ENCODE measurements at places on chromosomes 11 and 22.

DNA sequence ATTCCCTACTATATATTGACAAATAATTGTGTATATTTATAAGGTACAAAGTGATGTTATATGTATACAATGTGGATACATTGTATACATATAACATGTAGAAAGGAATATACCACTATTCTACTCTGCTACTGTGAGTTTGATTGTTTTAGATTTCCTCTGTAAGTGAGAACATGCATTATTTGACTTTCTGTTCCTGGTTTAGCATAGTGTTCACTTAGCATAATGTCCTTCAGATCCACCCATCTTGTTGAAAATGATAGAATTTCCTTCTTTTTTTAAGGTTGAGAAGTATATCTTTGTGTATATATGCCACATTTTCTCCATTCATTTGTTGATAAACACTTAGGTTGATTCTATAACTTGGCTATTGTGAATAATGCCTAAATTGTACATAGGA, 140.8 kb upstream of the BDNF start:
- H3K4me1 ChIP-seq = no peaks in the 10 kb centered on the region
- H3K27ac ChIP-seq = no peak overlapping the region
- DNase-seq = no peak
- no peaks in the 10 kb centered on the region for H3K27me3 ChIP-seq
- no peak overlapping the region for H3K4me3 ChIP-seq

DNA sequence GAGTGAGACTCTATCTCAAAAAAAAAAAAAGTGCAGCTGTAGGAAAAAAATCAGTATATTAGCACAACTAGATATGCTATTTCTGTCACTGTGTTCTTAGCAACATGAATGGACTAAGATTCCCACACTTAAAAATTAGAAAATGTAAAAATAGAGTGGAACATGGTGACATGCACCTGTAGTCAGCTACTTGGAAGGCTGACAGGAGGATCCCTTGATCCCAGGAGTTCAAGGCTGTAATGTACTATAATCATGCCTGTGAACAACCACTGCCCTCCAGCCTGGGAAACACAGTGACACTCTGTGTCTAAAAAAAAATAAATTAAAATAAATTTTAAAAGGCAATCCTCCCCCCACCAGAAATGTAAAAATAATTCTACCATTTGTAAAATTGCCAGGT, 29.8 kb downstream of the PICALM start:
- H3K27me3 ChIP-seq = no peaks in the 10 kb centered on the region
- no peaks in the 10 kb centered on the region for H3K36me3 ChIP-seq
- DNase-seq = no peak
- H3K4me1 ChIP-seq = peaks cover 26% of the 10 kb centered on the region

DNA sequence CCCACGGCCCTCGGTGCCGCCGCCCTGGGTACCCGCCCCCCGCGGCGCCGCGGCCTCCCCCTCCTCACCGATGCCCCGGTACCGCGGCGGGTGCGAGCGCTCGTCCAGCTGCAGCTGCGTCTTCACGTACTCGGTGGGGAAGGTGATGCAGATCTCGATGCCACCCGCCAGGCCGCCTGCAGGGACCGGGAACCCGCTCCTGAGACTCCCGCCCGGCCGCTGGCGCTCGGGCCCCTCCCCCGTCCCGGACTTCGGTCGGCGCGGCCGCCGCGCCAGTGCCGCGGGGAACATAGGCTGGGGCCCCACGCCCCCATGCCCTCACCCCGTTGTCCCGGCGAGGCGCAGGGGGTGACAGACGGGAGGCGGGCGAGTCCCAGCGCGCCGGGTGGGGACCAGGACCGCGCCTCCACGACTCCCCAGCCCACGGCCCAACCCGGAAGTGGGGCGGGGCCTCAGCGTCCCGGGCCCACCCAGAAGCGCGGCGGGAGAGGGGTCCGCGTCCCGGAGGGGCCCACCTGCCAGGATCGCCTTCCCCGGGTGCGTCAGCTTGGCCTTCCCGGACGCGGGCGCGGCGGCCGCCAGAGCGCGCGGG, 375 bp downstream of the SLC25A1 start:
- no peaks in the 10 kb centered on the region for H3K36me3 ChIP-seq
- H3K4me1 ChIP-seq = peaks cover 8% of the 10 kb centered on the region
- no peak for DNase-seq
- H3K4me3 ChIP-seq = peak overlapping the region; percentile 67
- peak overlapping the region; percentile 61 for H3K27ac ChIP-seq

DNA sequence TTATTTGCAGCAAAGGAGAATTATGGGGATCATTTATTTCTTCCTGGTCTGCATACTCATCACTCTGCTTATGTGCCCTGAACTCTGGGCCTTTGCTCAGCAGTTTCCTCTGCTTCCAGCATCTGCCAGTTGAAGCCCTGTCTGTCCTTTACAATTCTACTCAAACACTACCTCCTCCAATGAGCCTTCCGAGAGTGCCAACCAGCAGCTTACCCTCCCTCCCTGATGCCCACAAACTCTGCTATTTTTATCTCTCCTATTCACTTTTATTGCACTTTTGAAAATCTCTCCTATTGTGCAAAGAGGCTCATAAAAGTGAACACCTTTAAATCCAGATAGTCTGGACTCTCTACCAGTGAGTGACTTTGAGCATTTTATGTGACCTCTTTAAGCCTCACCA, 3.6 kb upstream of the ME3 start:
- H3K27me3 ChIP-seq = peaks cover 37% of the 10 kb centered on the region
- H3K36me3 ChIP-seq = no peaks in the 10 kb centered on the region
- H3K4me1 ChIP-seq = no peaks in the 10 kb centered on the region
- H3K4me3 ChIP-seq = no peak overlapping the region

Measured in cardiac muscle cell (in vitro differentiated cells and primary cell).